ENCODE measurements at places on chromosomes 6 and 20.

- DNase-seq: no peak
Observed at GRCh38 chr6:90266905-90267621, 29.6 kb downstream of the BACH2 start.

GRCh38 chr6:93235775-93236174 is 183.6 kb downstream of the EPHA7 start:
- DNase-seq: no peak

GRCh38 chr20:39850821-39851330 is 838.2 kb downstream of the MAFB start:
- no peak for DNase-seq

DNA sequence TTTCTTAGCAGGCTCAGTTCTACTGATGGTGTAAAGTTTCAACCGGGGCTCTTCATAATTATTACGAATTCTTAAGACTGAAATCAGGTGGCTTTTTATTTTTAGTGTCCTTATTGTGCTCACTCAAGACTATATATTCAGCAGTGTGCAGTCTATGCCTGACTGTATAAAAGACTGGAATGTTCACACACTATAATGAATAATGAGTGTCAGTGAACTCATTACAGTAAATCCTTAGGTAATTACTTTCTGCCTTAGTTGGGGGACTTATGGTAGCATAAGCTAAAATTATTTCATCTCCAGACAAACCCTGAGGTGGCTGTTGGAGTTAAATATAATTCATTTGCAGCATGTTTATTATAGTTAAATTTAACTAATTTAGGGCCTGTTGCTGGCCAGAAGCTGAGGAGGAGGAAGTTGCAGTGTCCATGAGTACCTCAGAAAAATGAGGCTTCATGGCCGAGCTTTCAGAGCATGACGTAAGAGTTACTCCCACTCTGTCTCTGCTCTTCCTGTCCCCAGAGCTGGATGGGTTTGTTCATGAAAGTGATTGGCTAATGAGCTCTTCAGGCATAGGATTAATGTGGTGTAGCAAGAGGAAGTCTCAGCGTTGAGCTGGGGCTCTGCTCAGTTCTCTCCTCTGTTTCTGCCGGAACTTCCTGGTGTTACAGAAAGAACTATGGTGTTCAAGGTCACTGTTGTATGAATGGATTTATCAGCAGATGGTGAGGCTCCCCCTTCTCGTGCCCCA is 335.7 kb downstream of the NRN1 start:
- no peak for DNase-seq

GRCh38 chr6:153392156-153392555 is 261.1 kb upstream of the RGS17 start:
- no peak for DNase-seq

GRCh38 chr6:125957391-125957693 is 772 bp downstream of the HINT3 start:
- no peak for DNase-seq

- DNase-seq: no peak
Observed at GRCh38 chr20:18567739-18568091, 483 bp downstream of the SMIM26 start.

DNA sequence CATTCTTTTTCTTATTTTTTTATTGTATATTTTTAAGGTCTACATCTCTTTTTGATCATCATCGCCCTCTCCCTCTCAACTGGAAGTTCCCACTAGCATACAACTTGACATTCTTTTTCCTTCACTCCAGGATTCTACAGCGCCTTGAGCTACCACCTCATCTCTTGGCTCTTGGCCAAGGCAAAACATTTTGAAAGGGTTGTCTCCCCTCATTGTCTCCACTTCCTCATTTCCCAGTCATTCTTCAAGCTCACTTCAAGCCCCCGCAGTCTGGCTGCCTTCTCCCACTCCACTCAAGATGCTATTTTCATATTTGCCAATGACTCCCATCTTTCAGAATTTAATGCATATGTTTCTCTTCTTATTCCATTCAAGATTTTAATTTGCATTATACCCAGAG is 63.0 kb downstream of the OPN5 start:
- no peak for DNase-seq

GRCh38 chr6:121516331-121516730 is 80.9 kb downstream of the GJA1 start:
- no peak for DNase-seq

- peak; percentile 81 for DNase-seq
Observed at GRCh38 chr6:39791850-39792539, at the start of gene DAAM2. Gene DAAM2, plus strand, starts transcription at chr6:39792376. Its CDS starts 63,927 bp downstream, at chr6:39856303.

DNA sequence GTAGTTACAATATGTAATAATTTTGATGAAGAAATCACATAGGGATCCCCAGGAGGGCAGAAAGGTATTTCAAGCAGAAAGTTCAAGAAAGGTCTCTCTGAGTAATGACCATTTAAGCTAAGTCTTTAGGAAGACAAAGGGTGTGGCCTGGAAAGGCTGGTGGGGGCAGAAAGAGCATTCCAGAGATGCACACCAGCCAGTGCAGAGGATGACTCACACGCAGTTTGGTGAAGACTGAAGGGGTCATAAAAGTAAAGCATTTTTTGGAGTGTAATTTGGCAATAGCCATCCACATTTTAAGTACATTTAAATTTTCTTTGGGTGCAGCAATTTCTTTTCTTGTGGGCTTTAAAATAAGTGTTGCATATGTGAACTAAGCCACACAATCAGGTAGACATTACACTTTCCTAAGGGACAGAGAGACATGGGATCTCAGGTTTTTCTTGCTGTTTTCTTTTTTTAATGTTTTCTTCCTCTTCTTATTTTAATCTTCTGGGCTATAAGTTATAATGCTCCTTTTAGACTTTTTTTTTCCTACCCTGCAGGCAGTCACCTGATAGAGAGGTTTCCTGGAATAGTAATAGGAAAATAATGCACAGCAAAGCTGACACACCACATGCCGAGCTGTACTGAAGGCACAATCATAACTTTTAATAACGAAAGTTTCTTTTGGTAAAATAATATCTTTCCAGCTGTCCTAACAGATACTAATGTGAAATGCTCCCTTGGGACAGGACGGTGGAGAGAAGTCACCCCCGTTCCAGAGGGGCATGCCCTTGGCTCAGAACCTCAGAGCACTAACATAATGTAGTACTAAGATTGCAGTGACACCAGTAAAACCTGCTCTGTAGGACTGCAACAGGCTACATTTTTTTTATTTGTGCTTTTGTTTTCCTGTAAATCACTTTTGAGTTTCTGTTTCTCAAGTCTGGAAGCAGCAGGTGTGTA is 49.6 kb upstream of the PTPRK start:
- DNase-seq: peak; percentile 3
